Stimulated activated naive CD8-positive, alpha-beta T cell treated with anti-CD3 and anti-CD28 coated beads, Interleukin-15, Interleukin-2, amounts not matched to agents 100 U/mL and 50 U/mL, for 24 hours (primary cell): ENCODE measurements at places on chromosomes 4 and X.
A peak's percentile ranks its signal among the peaks of the same experiment; 100 is the strongest.

DNA sequence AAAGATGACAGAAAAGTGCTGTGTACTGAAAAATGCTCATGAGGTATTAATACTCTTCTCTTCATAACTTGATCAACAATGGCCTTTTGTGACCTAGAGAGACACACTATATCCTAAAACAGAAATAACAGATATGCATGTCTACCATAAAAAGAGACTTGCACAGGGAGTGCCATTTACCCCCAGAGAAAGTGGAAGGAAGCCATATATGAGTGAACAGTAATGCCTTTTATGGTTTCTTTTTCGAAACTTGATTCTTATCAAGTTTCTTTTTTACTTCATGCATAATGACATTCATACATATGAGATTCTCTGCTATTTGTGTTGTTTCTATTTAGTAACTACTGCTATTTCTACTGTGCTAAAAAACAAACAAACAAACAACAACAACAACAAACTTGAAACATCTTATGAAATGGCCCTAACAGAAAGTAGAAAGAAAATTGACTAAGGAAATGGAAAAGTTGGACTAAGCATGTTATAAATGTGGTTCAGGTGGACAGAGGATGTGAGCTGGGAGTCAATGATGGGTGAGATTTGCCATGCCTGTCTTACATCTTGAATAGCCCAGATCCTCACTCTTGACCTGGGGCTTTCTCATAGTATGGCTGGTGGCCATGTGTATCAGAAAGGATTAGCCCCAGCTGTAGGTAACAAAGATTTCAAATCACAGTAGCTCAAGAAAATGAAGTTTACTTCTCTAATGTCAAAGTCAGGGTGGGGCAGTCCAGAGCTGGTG lies 43.8 kb downstream of the GEMIN8 start:
- no peak for DNase-seq

DNA sequence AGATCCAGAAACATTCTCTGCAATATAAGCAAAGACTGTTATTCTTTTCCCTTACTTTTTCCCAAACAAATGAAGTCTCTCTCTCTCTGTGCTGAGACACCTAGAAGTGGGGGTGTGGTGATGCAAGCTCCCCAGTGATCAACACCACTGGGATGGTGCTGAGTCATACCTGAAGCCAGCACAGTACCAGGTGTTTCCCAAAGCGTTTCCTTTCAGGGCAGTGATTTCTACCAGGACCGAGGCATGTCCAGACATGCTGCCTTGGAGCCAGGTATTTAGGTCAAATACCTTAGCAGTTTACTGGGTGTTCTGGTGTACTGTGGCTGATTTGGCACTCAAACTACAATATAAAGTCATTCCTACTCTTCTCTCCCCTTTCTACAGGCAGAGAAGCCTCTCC lies 726.5 kb downstream of the FAM133A start:
- DNase-seq, result no peak

DNA sequence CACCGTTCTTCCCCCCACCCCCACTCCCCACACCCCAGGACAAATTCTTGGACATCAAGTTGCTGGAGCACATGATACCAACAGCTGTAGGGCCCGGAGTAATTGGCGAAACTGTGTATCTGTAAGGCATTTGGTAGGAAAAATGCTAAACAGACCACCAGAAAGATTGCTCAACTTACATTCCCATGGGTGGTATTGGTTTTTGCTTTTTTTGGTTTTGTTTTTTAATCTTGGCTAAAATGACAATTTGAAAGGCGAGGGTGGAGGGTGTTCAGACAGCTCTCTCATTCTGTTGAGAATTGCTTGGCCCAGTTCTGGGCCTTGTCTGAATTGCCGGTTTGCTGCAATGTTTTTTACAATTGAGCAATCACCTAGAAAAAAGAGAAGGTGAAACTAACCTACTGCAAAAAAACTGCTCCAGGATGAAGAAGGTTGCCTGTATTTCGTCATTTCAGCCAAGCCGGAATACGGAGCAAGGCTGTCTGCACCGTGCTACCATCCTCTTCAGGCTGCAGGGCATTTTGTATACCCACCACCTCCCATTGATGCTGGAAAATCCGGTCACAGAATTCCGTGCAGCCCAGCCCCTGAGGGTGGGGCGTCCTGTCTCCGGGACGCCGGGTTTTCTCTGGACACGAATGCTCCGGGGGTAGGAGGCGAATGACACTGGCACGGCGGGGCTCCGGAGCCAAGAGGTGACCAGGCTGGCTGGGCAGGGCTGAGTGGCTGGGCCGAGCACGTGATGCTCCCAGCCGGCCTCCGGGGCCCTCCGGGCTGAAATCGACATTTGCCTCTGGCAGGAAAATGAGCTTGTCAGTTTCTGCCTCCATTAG lies at the start of gene CLCN4:
CLCN4 (plus strand) TSS at position 777 of the 833 bp plus-strand sequence. CDS start 28,058 bp downstream, outside the sequence.
- no peak for DNase-seq

GRCh38 chr4:115053313-115053712 lies 60.1 kb downstream of the NDST4 start:
- DNase-seq, result no peak

DNA sequence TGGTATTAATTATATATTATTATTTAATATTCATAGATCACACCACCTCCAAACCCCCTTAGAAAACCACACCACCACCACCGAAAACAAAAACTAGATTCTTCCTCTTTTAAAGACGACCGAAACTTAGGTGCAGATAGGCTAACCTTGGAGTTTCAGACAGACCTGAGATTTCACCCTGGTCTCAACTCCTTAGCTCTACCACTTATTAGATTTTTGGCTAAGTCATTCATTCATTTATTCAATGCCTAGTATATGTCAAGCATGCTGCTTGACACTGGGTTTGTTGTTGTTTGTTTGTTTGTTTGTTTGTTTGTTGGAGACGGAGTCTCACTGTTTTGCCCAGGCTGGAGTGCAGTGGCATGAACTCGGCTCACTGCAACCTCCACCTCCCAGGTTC lies 9.5 kb upstream of the BMP2K start:
- DNase-seq, result no peak

DNA sequence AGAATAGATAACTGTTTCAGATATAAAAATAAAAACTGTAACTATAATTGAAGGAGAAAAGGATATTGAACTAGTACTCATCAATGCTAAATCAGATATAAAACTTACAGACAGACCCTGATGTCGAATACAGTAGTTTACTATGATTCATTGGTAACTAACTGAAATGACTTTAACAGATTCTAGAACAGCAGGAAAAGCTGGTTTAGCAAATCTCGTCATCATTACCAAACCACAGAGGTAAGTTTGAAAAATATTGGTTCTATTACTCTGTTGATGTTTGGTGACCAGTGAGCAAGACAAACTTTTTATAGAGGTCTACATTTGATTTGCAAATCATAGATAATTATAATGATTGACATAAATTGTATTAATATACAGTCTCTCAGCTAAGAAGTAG lies 551.4 kb upstream of the ADGRL3 start:
- no peak for DNase-seq

DNA sequence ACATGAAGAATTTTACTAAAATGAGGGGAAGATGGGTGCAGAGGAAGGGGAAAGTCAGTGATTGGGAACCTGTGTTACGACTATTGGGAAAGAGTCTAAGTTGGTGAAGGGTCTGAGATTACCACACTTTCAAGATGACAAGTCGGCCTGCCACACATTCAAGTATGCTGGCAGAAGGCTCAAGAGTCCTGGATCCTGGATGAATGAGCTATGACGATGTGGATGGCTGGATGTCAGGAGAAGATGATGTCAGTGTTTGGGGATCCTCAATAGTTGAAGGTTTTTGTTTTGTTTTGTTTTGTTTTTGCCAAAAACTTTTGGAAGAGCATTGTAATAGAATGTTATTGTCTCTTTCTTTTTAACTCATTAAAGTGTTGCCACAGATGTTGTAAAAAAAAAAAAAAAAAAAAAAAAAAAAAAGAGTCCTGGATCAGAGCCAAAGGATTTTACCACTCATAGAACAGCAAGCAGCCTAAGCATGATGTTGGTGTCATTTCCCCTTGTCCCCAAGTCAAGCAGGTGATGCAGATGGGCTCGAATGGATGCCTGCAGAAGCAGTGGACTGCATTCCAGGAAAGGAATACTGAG lies 120.6 kb downstream of the REELD1 start:
- DNase-seq, result no peak

DNA sequence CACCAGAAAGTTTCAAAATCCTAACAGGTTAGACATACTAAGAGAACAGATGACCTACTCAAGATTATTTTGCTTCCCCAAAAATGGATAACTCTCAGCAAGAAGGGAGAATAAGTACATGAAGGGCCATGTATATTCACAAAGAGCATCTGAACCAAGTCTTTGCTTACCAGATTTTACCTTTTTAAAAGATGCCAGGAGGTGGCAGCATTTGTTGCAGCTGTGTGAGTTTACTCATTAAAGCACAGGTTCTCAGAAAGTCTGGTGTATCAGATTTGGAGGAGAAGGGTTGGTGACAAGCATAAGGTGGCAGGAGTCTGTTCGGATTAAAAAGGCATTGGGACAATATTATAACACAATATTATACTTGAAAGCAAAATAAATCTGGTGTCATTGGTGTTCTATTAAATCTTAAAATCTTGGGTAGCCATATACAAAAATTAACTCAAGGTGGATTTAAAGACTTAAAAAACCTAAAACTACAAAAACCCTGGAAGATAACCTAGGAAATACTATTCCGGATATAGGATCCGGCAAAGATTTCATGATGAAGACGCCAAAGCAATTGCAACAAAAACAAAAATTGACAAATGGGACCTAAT lies 51.3 kb upstream of the NFKB1 start:
- peak; percentile 45 for DNase-seq

DNA sequence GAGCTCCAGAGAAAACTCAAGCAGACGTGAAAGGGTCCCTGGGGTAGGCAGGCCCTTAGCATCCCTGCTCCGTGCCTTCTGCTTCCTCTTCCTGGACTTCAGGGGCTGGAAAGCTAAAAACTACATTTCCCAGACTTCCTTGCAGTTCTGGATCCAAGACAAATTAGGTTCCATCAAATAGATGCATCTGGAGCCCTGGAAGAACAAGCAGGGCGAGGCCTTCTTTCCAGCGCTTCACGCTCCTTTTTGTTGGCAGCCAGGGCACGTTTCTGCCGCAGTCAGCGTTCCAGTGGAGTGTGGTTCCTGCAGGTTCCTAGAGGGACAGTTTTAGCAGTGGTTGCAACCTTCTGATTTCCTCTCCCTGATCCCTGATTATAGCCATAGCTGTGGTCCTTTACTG lies 53.6 kb upstream of the MSX1 start:
- no peak for DNase-seq

- no peak for DNase-seq
These were observed 256.5 kb downstream of the LDB2 start for GRCh38 chr4:16641971-16642370.

- no peak for DNase-seq
These were observed 168.4 kb downstream of the KCNIP4 start for GRCh38 chr4:21780148-21780547.

GRCh38 chrX:110732266-110732665 lies 63.4 kb downstream of the CHRDL1 start:
- no peak for DNase-seq

- peak; percentile 83 for DNase-seq
These were observed 21.4 kb upstream of the AFAP1 start for GRCh38 chr4:7960790-7961655.
